ENCODE measurements at places on chromosomes 1 and 21. TPM values are rescaled to one million over a fixed set of nuclear protein-coding genes. Genes with fewer than 3 reads are reported as not detected.

DNA sequence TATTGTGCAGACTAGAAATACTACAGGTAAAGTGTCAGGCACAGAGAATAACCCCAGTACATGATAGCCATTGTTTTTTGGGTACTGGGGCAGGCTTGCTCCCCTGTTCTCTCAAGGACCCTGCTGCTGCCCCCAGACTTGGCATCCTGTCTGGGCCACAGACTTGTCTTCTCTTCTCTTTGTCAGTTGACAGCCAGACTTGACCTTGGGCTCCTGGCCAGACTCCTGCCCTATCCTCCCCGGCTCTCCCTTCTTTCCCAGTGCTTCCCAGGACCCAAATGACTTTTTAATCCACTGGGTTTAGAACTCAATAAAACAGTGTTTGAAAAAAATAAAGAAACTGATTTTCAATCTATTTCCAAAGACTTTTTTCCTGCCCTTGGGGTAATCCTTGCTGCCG is 43.2 kb downstream of the ZSCAN20 start:
- no peaks in the 10 kb centered on the region for H3K4me1 ChIP-seq
- no peak overlapping the region for H3K4me3 ChIP-seq
- no peak overlapping the region for H3K27ac ChIP-seq
- no peaks in the 10 kb centered on the region for H3K27me3 ChIP-seq
- H3K36me3 ChIP-seq = no peaks in the 10 kb centered on the region

LY9 gene
- total RNA-seq = 0.41 TPM

CD58 gene
- 53.2 TPM for total RNA-seq

GRCh38 chr1:186214791-186215190 is 160.3 kb downstream of the TPR start:
- H3K27ac ChIP-seq = no peak overlapping the region
- no peak for DNase-seq
- no peak overlapping the region for H3K4me3 ChIP-seq
- H3K4me1 ChIP-seq = peaks cover 4% of the 10 kb centered on the region
- H3K36me3 ChIP-seq = no peaks in the 10 kb centered on the region
